ENCODE measurements at places on chromosomes 7 and 10. TPM values are rescaled to one million over a fixed set of nuclear protein-coding genes. Genes with fewer than 3 reads are reported as not detected.

DNA sequence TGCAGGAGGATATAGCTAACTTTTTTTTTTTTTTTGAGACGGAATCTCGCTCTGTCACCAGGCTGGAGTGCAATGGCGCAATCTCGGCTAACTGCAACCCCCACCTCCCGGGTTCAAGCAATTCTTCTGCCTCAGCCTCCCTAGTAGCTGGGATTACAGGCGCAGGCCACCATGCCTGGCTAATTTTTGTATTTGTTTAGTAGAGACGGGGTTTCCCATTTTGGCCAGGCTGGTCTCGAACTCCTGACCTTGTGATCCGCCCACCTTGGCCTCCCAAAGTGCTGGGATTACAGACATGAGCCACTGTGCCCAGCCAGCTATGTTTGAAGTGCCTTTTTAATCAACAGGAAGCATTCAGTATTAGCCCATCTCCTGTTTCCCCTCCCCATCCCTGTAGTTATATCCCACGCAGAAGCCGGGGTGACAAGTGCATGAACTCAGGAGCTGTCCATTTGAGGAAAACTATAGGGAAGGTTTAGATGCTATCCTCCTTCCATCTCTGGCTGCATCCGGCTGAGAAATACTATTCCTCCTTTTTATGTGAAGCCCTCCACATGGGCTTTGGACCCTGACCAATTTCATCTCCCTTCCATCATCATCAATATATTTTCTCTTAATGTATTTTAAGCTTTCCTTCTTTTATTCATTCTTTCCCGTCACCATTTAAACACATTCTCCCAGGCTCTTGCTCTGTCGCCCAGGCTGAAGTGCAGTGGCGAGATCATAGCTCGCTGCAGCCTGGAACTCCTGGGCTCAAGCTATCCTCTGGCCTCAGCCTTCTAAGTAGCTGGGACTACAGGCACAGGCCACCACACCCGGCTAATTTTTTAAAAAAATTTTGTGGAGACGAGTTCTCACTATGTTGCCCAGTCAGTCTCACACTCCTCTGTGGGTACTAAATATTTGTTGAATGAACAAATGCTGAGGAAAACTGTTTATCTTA is 1.3 kb upstream of the POT1 start:
- DNase-seq, result no peak

DNA sequence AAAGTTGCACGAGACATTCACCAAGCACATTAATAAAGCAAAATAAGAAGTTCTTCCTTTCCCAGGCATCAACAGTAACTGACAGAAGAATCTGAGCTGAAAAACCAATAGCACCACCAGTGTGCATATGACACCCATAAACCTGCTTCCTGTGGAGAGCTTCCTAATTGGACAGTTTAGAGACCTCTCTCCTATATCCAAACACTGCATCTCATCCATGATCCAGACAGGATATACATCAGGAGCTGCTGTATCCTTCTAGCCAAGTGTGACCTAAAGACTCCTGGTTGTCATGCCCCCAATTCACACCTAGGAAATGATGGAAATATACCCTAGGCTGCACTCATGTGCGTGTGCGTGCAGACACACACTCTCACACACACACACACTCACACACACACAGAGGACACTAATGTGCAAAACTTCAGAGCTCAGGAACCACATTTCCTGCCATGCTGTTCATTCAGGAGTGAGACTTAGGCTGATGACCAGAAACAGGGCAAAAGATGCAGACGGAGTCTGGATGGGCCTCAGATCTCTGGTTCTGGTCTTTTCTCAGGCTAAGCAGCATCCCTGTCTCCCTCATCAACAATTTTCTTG is 58.0 kb downstream of the MAP3K8 start:
- no peak for DNase-seq

DNA sequence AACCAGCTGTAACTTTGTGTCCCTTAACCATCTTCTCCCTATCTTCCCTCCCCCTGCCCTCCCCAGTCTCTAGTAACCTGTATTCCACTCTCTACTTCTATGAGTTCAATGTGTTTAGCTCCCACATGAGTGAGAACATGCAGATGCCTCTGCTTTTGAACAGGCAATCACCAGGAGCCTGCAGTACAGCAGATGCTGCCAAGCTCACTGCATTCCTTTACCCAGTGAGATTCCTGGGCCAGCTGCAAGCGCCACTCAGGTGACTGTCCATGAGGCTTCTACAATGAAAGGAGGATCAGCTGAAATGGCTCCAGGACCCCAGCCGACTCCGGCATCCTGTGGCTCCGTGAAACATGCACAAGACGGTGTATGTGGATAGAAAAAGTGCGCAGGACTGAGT is 15.7 kb downstream of the GRID1 start:
- DNase-seq, result no peak

DNA sequence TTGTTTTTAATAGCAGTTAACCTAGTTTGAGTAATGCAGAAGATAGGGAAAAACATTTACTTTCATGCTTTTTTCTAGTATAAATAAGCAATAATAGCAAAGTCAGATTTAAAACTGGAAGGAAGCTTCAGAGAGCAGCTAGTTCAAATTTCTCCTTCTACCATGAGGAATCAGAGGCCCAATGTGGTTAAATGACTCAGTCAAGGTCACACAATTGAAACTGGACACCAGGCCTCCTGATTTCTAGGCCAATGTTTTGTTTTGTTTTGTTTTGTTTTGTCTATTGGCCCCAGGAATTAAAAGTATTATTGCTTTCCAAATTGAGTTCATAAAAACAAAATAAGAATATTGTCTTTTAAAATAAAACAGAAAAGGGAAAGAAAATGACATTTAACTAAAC is 122.3 kb downstream of the TRIL start:
- DNase-seq, result peak; percentile 83

GRCh38 chr10:105974803-105975456 is 1189.6 kb downstream of the SORCS1 start:
- no peak for DNase-seq

GRCh38 chr7:158245724-158246041 is 341.9 kb downstream of the PTPRN2 start:
- no peak for DNase-seq

DNA sequence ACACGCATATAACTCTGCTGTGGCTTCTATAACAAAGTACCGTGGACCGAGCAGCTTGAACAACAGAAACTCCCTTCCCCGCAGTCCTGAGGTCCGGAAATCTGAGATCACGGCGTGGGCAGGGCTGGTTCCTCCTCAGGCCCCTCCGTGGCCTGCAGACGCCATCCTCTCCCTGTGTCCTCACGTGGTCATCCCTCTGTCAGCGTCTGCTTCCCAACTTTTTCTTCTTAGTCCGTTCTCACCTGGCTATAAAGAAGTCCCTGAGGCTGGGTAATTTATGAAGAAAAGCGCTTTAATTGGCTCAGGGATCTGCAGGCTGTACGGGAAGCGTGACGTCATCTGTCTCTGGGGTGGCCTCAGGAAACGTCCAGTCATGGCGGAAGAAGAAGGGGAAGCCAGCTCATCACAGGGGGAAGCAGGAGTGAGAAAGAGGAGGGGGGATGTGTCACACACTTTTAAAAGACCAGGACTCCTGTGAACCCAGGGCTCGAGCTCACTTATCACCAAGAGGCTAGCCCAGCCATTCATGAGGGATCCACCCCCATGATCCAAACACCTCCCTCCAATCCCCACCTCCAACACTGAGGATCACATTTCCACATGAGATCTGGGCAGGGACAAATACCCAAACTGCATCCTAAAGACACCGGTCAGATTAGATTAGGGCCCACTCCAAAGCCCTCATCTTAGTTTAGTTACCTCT is 91.2 kb upstream of the INSIG1 start:
- DNase-seq, result peak; percentile 78

DNA sequence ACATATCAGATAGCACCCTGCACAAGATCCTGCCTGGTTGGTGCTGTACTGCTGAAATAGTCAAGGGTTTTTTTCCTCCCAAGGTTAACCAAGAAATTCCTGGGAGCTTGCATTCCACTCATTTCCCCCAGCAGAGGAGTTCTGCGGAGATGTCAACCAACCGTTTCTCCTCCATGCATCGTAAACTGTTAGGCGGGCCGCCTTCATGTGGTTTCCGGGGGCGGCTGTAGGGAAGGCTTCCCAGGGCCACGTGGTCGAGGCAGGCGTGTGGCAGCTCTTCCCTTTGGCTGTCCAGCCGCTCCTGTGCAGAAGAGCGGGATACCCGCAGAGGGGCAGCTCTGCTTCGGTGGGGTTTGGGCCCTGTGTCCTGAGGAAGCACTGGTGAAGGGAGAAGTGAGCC is 113.7 kb downstream of the RGS10 start:
- DNase-seq, result no peak

FXYD4 gene
- total RNA-seq, result not detected

SPAM1 gene
- not detected for total RNA-seq

SLC16A9 gene
- total RNA-seq, result 0.80 TPM

SPDYE8 gene
- total RNA-seq, result not detected

FAM25C gene
- total RNA-seq, result not detected
